Stimulated activated CD4-positive, alpha-beta T cell treated with anti-CD3 and anti-CD28 coated beads, Interleukin-4, amount 100 ng/mL, for 4 hours (primary cell): ENCODE measurements at places on chromosomes 7 and 10.

- DNase-seq: no peak
Measured at GRCh38 chr7:38339953-38340819, 66.8 kb upstream of the TARP start.

DNA sequence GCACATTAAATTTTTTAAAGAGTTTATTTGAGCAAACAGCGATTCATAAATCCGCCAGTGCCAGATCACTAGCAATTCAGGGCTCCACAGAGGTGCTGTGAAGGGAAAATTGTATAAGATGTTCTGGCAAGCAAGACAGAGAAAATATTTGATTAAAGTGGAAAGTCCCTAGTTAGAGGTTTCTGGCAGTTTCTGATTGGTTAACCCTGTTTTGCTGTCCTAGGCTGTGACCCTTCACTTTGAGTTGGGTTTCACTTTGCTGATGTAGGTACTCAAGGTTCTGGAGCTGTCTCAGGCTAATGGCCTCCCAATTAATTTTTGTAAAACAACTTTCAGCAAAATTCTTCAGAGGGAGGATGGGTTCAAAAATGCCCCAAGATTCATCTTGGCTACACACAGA, 79.4 kb upstream of the NXPH1 start:
- no peak for DNase-seq

- no peak for DNase-seq
Measured at GRCh38 chr10:47116445-47116844, 183.6 kb upstream of the GDF10 start.

DNA sequence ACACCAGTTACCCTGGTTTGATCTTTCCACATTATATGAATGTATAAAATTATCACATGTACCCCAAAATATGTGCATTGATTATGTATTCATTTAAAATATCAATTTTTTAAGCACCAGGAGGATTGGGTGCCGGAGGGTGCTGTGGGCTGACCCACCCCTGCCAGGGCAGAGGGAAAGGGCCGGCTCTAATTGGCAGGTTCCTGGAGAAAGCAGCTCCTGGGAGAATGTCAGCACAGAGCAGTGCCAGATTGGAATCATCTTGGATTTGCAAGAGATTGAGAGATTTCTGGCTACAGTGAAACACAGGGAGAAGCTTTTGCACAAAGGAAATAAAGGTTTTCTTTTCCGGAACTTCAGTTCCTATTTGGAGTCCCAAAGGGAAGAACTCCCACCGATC, 264.4 kb upstream of the TCERG1L start:
- no peak for DNase-seq

DNA sequence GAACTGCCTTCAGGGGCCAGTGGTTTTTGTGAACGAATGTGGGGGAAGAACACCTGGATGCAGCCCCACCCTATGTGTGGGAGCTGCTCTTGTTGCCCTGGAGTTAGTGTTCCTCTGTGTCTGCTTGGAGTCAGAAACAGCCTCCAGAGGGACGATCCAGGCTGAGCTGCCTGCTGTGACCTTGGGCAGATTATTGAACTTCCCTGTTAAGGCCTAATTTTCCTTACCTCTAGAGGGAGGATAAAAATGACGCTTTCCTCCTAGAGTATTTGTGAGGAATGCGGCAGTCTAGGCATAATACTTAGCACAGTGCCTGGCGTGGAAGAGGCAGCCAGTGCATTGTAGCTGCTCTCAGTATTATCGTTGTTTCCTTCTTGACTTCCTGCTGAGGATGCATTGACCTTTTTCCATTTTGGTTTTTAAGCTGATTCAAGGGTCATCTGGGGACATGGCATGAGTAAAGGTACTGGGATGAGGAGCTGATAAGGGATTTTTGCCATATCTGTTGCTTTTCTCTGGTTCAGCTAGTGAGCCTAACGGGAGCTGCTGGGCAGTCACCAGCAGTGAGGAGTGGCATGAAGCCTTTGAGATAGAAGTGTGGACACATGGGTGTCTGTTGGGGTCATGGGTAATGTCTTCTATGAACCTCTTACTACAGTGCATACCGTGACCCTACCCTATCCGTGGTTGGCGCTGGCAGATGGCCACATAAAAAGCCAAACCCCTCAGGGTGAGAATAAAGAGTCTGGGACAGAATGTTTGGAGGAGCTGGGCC, 6.4 kb downstream of the ZFYVE27 start:
- no peak for DNase-seq
